AG10803 (cell line): ENCODE measurements at places on chromosomes 4 and X.

DNA sequence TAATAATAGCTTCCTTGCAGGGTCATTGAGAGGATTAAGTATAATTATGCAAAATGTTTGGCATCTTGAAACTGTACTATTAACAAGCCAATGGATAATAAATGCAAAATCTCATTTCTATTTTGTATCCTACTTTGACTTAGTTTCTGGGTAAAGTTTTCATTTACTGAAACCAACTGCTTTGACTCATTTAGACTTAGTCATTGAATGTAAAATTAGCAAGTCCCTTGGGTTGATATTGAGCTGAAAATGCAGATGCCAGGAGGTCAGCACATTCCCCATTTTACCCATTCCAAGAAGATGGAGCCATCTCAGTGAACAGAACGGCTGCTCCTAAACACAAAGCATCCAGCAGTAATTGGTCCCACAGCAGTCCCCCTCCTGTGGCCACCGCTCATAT lies 74.7 kb upstream of the GATB start:
- DNase-seq: no peak

GRCh38 chr4:161285461-161285860 lies 878.3 kb downstream of the FSTL5 start:
- DNase-seq: no peak

DNA sequence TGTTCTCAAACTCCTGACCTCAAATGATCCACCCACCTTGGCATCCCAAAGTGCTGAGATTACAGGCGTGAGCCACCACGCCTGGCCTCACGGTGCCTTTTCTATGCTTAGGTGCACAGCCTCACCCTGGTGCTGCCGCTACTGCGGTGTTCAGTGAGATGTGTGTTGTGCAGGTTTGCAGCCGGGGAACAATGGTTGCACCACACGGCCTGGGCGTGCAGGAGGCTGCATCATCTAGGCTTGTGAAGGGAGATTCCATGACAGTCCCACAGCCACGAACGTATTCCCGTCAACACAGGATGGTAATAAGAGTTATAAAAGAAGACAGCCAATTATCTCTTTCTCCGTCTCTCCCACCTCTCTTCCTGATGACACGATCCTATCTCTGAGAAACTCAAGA lies 22.0 kb downstream of the CPLX1 start:
- no peak for DNase-seq

GRCh38 chrX:29541038-29541437 lies 674.3 kb upstream of the MAGEB2 start:
- no peak for DNase-seq

DNA sequence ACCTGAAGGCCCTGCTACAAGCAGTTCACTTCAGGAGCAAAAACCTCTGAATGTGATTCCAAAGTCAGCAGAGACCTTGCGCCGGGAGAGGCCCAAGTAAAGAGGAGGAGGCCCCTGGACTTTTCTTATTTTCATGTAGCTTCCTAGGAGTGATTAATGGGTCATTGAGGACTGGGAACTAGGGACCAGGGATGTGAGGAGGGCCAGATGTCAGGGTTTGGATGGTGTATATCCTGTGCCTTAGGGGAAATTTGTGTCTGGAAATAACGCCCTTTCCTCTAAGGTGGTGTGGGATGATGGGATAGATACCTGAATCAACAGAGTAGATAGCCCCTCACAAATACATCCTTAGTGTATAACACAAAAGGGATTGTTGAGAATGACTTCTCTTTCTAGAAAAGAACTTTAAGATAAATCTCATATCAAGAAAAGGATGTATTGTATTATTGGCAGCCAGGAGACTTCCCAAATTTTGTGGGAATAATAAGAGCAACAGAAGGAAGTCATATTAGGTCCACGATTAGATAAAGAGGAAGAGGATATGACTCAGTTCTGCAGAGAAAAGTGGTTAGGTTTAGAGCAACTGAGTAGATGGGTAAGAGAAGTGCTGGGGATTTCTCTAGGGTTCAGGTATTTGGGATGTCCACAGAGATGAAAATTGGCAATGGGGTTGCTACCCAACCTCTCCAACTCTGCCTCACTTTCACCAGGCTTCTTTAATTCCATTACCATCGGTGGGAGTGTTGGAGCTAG lies 1.1 kb downstream of the ITGB1BP2 start:
- DNase-seq: no peak

DNA sequence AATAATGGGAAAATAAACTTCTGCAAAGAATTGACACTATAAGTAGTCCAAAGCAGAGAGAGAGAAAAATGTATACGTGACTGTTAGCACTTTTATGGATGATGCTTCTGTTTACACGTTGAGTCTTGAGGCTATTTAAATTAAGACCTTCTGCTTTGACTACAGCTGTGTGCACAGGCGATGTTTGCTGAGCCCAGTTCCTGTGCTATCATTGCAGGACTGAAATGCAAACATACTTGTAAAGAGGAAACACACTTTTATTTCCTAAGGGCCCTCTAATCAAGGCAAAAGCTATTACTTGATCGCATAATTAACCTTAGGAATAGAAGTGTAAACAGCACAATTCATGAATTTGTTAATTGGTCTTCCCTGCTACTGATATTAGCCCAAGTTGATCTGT lies 226.9 kb downstream of the FBXW7 start:
- no peak for DNase-seq

DNA sequence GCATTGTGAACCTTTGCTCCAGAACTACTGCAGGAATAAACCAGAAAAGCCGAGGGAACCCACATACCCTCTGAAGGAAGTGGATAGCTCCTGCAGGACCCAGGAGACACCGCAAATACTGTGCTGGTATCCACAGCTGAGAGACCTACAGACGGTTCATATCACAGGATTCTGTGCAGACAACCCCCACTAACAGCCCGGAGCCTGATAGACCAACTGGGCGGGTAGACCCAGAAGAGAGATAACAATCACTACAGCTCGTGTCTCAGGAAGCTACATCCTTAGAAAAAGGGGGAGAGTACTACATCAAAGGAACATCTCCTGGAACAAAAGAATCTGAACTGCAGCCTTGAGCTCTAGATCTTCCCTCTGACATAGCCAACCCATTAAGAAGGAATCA lies 150.8 kb downstream of the FRAS1 start:
- no peak for DNase-seq

- no peak for DNase-seq
Measured at GRCh38 chrX:131081772-131082740, 23.9 kb downstream of the ARHGAP36 start.

DNA sequence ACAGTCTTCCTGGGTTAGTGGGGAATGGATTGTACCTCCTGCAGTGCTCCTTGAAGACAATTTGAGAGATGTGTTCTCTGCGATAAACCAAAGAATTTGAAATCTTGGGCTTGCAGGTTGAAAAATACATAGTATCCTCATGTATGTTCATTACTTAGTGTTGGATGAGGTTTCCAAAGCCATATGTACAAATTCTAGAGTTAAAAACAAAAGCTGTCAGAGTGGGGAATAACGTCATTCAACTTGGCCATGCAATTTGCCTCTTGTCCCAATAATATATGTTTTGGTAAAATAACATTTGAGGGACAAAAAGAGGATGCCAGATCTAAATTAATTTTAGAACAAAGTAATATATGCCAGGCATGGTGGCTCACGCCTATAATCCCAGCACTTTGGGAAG lies 51.3 kb upstream of the CBR4 start:
- no peak for DNase-seq

DNA sequence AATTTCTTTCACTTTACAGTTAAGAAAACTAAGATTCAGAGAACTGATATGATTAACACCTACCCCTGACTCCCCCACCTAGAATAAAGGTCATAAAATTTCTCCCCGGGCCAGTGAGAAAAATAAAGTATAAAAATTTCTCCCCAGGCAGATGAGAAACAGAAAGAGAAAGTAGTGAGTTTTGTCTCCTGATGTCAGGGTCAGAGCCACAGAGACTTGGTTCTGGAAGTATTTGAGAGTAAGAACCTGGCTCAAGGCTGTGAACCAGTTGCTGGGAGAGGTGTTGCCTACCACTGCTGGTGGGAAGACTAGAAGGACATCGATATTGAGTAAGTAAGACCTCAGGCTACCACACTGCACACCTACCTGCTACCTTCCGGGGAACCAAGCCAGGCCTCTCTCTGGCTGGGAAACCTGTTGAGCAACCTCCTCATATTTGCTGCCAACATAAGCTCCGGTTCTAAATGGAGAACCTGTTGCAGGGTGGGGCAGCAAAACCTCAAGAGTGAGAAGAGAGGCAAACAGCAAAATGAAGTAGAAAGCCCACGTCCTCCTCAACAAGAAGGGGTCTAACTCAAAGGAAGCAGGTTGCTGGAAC lies 104.2 kb upstream of the PUDP start:
- no peak for DNase-seq

DNA sequence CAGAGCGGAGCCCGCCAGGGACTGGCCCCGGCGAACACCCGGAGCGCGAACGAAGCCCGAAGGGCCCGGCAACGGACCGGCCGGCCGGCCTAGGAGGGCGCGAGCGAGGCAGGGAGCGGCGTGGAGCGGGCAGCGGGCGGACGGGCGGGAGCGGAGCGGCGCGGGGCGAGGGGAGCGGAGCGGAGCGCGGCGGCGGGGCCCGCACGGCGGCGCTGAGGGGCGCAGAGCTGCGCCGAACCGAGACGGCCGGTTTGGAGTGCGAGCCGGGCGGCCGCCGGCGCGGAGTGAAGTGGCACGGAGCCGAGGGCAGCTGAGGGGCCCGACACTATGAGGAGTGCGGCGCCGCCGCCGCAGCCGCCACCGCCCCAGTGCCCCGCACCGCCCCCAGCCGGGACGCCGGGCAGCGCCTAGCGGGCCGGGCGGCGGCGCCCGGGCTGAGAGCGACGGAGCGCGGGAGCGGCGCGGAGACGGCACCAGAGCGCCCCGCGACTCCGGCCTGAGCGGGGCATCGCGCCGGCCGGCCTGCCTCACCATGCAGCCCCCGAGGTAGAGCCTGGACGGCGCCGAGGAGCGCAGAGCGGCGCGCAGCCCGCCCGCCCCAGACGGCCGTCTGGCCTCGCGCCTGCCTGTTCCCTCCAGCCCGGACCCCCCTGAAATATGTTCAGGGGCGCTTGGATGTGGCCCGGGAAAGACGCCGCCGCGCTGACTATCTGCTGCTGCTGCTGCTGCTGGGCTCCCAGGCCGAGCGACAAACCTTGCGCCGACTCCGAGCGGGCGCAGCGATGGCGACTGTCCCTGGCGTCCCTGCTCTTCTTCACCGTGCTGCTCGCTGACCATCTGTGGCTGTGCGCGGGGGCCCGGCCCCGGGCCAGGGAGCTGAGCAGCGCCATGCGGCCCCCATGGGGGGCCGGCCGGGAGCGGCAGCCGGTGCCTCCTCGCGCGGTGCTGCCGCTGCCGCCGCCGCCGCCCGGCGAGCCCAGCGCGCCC lies 793 bp downstream of the NALF2 start:
- DNase-seq: no peak

DNA sequence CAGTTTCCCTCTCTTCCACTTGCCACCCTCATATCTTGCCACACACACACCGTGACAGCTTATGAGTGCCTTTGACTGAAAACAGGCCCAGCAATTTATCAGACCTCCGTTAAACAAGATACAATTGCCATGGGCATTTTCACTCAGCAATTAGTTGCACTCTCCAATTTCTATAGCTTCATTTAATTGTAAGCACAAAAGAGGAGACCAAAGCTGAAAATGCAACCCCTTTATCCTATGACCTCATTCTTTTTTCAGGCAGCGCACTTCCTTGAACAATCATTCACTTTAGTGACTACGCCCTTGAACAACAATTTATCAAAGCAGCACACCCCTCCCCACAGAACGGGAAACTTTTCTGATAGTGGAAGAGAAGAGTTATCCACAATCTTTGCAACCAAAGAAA lies 4.1 kb downstream of the POF1B start:
- no peak for DNase-seq

DNA sequence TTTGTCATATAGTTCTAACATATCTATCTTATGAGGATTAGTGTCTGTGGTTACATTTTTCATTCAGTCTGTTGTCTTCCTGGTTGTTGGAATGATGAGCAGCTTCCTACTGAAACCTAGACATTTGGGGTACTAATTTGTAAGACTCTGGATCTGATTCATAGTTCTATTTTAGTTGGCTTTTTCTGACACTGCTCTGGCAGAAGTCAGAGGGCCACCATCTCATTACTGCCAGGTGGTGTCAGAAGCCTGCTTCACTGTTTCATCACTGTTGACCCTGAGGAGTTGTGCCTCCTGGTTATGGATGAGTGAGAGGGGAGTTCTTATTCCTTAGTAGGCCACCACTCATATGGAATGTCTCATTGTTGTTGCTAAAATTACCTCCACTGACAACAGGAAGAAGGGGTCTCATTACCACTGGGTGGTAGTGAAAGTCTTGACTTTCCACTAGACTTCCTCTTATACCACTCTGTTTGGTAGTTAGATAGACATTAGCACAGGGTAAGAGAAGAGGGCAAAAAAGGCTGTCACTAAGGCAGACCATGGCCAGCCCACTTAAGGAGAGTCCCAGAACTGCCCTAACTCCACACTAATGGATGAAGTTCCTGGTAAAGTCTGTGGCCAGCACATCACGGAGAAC lies 395.2 kb downstream of the SPOCK3 start:
- no peak for DNase-seq

DNA sequence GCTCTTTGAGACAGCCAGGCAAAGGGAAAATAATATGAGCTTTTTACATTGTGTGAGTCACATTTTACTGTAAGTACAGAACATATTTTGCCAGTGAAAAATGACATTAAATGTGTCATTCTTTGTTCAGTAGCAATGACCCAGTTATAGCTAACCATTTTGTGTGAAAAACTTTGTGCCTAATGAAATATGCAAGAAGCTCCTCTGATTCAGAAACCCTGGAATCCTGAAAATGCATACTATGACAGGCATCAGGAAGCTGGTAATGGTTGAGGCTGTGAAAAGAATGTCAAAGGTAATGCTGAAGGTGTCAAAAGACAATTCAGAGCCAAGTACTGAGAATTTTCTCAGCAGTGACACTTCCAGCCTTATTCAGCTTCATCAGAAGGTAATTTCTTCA lies 549.5 kb upstream of the SMIM31 start:
- peak; percentile 13 for DNase-seq

GRCh38 chr4:125322366-125322730 lies 7.6 kb downstream of the FAT4 start:
- DNase-seq: peak; percentile 50

GRCh38 chr4:797066-797465 lies 28.9 kb downstream of the CPLX1 start:
- no peak for DNase-seq
